Effector CD8-positive, alpha-beta T cell (primary cell): ENCODE measurements at places on chromosomes 1 and 21.

DNA sequence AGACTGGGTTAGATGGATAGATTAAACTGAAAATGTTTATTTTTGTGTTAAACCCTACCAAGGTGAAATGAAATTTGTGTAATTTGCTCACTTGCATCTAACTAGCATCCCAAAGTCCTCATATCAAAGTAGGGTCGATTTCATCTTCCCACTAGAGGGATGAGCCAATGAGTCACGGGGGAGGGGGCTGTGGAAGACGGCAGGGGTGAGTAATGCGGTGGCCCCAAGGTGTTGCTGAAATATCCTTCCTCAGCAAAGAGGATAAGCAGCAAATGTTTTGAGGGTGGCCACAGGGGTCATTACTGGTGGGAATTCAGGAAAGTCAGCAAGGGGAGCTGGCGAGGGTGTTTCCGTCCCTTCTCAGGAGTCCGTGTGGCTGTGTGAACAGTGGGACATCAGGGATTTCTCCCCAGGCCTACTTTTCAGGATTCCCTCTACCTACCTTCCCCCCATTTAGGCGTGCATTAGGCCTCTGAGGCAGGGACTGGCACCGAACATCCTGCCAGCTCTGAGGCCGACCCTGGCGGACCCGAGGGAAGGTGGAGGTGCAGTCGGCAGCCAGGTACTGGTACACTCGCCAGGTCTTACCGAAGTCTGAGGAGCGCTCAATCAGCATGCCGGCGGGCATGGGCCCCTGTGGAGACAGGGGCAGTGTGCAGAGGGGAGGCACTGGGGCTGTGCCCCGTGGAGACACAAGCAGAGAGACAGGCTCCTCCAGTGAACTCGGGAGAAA is 18.1 kb downstream of the LAMB3 start:
- DNase-seq = no peak

DNA sequence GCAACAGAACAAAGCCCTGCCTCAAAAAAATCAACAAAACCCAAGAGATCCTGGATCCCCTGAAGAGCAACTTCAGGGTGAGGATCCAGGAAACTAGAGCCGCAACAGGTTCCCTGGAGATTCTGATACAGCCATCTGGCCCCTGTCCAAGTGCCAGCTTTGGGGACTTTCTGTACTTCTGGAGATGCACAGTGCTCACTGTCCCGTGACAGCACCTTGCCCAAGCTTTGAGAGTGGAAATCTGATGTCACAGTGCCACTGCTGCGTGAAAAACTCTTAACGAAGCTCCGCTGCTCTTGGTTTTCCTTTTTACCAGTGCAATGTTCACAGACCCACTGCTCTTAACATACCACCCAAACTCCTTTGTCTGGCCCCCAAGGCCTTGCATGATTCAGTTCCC is 26.3 kb downstream of the STK40 start:
- DNase-seq = no peak

DNA sequence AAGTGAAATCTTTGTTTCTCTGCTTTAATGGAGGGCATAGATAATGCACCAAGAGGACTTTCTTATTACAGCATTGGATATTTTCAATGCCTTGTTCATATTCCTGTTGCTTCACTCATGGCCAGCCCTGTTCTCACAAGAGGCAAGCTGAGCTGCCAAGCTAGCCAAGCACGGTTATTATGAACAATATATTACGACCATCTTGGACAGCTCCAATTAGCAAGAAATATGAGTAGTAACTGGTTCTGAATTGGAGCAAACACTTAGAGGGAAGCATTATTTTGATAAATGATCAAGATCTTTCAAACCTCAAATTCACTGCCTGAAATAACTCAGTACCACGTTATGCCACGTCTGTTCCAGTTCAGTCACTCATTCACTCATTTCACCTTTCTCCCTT is 159.8 kb downstream of the SETD4 start:
- DNase-seq = no peak

DNA sequence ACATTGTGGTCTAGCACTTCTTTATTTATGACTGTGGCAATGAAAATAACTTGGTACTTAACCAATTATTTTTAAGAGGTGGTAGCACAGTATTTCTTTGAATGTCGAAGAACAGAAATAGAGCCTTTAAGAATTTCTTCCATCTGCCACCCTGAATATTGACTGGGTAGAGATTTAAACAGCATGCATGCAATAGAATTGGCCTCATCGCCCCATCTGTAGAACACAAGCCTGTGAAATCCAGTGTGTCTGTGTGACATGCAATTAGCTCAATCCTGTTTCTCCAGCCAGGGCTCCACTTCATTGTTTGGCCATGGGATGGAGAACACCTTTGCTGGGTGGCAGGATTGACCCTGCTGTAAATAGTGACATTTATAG is 17.1 kb upstream of the KLHDC8A start:
- DNase-seq = no peak

GRCh38 chr1:154158307-154159125 is 3.6 kb upstream of the NUP210L start:
- no peak for DNase-seq

DNA sequence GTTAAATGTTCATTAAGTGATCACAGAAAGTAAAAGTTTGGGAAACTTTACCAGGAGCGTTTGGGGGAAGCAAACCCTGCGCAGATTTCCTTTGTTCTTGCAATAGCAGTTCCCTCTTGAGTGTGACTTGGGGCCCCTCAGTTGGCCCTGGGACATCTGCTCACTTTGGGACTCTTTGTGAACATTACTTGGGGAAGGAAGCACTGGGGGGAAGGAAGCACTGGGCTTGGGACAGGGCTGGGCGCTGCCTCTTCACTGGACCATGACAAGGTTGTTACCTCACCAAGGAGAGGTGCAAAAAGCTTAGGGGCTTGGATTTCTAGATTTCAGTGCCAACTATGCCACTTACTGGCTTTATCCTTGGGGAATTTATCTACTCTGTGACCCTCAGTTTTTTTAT is 63.5 kb downstream of the ETS2 start:
- no peak for DNase-seq

GRCh38 chr1:85062425-85063026 is 14.2 kb upstream of the MCOLN3 start:
- DNase-seq = no peak

DNA sequence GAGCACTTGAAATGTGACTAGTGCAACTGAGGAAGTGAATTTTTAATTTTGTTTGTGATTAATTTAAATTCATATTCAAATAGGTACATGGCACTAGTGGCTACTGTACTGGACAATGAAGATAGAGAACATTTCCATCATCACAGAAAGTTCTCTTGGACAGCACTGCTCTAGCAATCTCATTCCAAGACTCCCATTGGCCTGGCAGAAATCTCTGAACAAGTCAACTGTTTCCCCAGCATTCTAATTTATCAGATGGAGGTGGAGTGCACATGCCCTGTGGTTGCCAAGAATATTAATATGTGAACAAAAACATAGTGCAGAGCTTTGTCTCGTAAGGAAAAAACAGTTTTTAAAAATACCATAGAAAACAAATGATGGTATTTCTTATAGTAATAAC is 81.3 kb downstream of the CLIC4 start:
- DNase-seq = no peak

- DNase-seq = no peak
Observed at GRCh38 chr1:64829411-64830029, 84.6 kb downstream of the RAVER2 start.

DNA sequence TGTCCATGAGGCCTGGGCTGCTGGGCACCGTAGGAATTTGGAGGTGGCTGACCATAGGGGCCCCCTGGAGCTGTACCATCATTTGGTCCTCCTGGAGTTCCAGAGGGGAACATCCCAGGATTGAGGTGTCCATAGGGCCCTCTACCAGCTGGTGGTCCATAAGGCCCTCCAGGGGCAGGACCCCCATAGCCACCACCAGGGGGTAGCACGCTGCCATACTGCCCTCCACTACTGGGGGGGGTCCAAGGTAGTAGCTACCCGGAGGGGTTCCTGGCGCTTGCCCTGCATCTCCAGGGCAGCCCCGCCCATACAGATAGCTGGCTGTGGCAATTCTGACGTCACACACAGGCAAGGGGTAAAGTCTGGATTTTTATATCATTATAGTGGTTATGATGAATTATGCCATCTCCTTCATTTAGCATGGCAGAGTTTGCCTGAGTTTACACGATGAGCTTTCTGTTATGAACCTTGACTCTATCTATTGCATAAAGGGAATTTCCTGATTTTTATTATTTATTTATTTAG is 13.2 kb downstream of the MDM4 start:
- no peak for DNase-seq

DNA sequence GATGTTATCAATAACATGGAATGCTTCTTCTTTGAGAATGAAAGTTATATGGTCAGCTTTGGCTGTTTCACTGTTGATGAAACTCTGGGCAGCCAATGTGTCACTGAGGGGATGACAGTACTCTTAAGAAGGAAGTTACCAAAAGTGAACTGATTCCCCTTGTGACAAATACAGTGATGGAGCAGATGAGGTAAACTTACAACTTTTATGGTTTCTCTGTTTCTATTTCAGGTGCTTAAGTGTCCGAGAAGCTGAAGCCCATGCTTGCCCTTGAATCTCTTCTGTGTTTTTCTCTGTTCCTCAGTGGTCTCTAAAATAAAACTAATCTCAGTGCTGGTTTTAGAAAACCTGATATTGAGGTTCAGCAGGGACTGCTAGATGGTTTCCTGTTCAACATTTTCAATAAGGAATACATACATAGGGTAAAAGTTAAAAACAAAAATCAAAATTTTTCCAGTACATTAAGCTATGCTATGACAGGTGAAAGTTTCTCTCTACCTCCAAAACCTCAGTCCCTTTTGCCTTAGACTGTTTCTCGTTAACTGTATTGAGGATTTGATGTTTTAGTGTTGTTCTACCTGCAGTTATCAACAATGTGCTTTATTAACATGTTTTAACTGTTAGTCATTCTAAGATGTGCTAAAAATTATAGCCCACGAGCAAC is 454.4 kb upstream of the ADGRL4 start:
- no peak for DNase-seq

- DNase-seq = no peak
Observed at GRCh38 chr21:29182691-29183092, 52.2 kb downstream of the MAP3K7CL start.

- no peak for DNase-seq
Observed at GRCh38 chr1:13950637-13951036, 250.6 kb downstream of the PRDM2 start.

DNA sequence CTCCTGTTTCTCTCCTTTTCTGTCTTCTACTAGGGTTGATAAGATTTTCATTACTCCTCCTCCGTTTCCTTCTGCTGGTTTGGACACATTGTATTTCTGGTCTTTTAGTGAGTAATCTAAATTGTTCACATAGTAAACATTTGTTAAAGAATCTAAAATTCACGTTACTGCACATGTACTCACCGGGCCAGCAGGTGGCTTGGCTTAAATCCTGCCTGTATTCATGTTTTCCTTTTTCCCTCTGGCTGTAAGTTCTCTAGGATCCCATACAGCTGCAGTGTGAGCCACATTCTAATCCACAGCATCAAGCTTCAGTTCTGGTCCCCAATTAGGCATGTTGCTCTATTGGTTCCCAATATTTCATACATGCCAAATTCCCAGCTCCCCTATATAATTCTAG is 958.3 kb downstream of the ADGRL2 start:
- no peak for DNase-seq

DNA sequence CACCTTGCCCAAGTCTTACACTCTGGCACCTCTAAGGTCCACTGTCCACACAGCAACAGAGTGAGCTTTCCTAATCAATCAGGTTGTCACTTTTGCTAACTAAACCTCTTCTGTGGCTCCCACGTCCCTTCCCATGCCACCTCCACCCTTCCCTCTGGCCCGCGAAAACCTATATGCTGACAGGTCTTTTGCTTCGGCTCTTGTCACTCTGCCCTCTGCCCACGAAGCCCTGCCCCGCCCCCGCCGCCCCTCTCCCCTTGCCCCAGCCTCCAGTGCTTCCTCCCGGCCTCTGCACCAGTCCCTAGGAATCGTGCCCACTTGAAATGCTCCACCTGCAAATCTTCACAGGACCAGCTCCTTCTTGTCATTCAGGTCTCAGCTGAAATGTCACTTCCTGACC is 8.1 kb downstream of the TP53BP2 start:
- no peak for DNase-seq

DNA sequence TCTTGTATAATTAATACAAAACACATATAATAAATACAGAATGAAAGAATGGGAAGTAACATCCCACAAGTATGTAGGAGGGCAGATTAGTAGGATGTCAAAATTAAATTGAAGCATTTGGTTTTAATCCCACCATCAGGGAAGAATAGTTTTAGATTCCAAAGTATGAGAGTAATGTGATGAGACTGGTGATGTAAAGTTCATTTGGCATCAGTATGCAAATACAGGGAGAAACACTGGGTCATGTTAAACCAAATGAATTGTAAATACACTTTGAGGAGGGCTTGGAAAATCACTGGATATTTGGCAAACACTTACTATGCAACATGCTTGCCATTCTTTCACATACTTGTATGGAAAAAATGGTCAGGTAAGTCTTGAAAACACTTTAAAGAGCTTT is 358.8 kb downstream of the DPYD start:
- no peak for DNase-seq

GRCh38 chr1:192766009-192766625 is 42.7 kb upstream of the RGS2 start:
- DNase-seq = no peak

DNA sequence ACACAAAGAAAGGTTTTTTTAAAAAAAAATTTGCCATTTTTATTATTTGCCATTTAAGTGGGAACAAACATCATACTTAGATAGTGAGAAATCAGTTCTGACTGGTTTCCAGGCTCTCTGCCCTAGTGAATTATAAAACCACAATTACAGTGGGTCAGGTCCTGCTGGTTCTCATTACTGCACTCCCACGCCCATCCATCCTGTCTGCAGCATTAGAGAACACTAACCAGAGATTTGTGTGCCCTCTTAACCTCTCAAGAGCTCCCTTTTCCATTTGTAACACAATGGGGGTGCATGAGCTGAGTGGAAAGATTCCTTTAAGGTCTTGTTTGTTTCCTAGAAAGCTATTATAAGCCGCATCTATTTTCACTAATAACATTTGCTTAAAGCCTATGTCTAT is 489.3 kb downstream of the AMY1C start:
- DNase-seq = no peak

DNA sequence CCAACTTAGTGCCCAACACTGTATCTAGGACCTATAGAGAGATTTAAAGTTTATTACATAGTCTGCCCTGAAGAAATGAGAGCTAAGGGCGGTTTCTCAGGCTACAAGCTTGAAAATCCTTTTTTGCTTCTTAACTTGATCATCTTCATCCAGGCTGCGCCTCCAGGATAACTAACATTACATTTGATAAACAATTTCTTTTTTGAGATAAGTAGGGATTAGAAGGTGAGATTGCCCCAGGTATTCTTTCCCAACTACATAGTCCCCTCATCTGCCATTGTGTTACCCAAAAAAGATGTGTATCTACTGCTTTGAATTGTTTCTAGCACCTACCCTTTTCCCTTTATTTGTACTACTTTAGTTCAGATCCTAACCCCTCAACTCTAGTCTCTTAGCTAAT is 25.4 kb downstream of the NUF2 start:
- no peak for DNase-seq

- no peak for DNase-seq
Observed at GRCh38 chr1:15261155-15262002, 14.4 kb downstream of the FHAD1 start.
